ENCODE measurements at places on chromosomes 7 and 10. TPM values are rescaled to one million over a fixed set of nuclear protein-coding genes. Genes with fewer than 3 reads are reported as not detected.
A peak's percentile ranks its signal among the peaks of the same experiment; 100 is the strongest.

GRCh38 chr10:76301950-76302349, 870.5 kb downstream of the LRMDA start:
- peaks cover 20% of the 10 kb centered on the region for H3K4me1 ChIP-seq
- H3K27ac ChIP-seq, result no peak overlapping the region
- H3K27me3 ChIP-seq, result no peaks in the 10 kb centered on the region
- DNase-seq, result no peak
- no peak overlapping the region for H3K4me3 ChIP-seq

DNA sequence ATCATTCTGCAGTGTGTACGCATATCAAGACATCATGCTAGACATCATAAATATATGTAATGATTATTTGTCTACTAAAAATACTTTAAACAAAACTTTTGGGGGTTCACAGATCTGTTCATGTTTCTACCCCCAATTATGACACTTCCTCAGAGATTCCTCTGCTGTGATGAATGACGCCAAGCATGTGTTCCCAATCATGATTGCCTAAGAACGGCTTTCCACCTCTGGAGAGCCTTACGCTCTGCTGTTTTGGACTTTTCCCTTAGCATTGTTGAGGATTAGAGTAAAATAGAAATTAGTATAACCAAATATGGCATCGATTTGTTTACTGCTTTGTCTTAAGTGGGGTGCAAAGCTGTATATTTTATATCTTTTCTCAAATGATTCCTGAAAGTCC, 236.3 kb upstream of the IGFBP3 start:
- no peaks in the 10 kb centered on the region for H3K36me3 ChIP-seq
- no peaks in the 10 kb centered on the region for H3K27me3 ChIP-seq
- H3K4me1 ChIP-seq, result peaks cover 21% of the 10 kb centered on the region
- peak; percentile 82 for DNase-seq

DNA sequence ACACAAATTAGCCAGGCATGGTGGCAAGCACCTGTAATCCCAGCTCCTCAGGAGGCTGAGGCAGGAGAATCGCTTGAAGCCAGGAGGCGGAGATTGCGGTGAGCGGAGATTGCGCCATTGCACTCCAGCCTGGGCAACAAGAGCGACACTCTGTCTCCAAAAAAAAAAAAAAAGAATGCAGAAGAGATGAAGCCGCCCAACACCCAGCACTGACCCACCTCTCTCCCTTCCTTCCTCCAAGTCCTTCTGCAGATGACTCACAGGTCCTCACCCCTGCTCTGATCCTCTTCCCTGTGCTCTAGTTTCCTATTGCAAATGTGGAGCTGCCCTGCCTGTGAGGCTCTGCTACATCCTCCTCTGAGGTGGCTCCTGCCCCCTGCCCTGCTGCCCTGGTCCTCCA, 22.0 kb upstream of the OPALIN start:
- no peak overlapping the region for H3K4me3 ChIP-seq
- peaks cover 7% of the 10 kb centered on the region for H3K4me1 ChIP-seq
- peak; percentile 49 for DNase-seq
- H3K27me3 ChIP-seq, result no peaks in the 10 kb centered on the region
- H3K36me3 ChIP-seq, result no peaks in the 10 kb centered on the region

GRCh38 chr7:767580-767940, 40.5 kb upstream of the PRKAR1B start:
- H3K4me3 ChIP-seq, result no peak overlapping the region
- peaks cover 7% of the 10 kb centered on the region for H3K36me3 ChIP-seq
- DNase-seq, result no peak
- H3K27ac ChIP-seq, result no peak overlapping the region

- no peak overlapping the region for H3K4me3 ChIP-seq
- no peaks in the 10 kb centered on the region for H3K27me3 ChIP-seq
- H3K36me3 ChIP-seq, result no peaks in the 10 kb centered on the region
- DNase-seq, result no peak
- H3K27ac ChIP-seq, result no peak overlapping the region
- no peaks in the 10 kb centered on the region for H3K4me1 ChIP-seq
Measured at GRCh38 chr7:6497637-6497905, 49.8 kb upstream of the DAGLB start.

SHTN1 gene
- 1.6 TPM for total RNA-seq
